Ovary (tissue), 10 donors: ENCODE measurements at places on chromosomes 7 and 10. TPM values are rescaled to one million over a fixed set of nuclear protein-coding genes. Genes with fewer than 3 reads are reported as not detected.

MAGI2 gene
- total RNA-seq = 19.1 TPM

SH2D4B gene
- total RNA-seq = not detected

ZC3HAV1 gene
- total RNA-seq = 30.9 TPM

AQP1 gene
- 11.0 TPM for total RNA-seq

APBB1IP gene
- total RNA-seq = 2.0 TPM

NEBL gene
- total RNA-seq = 4.5 TPM

LIPF gene
- total RNA-seq = not detected

ERVW-1 gene
- total RNA-seq = not detected

TMEM270 gene
- total RNA-seq = not detected

TMEM213 gene
- total RNA-seq = not detected

PAPOLB gene
- total RNA-seq = 0.10 TPM

DNA sequence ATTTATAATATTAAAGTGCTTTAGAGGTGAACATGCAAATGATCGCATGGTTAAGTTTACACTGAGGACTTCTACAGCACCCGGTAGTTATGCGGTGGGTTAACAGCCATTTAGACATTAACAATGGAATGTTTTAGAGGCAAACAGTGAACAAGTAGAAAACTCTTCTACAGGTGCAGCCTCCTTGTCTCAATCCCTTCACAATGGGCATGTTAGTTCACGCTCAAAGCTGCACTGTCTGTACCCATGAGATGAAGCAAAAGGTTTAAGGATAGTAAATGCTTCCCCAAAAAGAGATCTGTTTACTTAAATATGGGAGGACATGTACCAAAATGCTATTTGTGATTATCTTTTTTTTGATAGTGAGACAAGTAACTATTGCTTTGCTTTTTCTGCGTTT, 25.1 kb downstream of the PUS7 start:
- no peak for DNase-seq

DNA sequence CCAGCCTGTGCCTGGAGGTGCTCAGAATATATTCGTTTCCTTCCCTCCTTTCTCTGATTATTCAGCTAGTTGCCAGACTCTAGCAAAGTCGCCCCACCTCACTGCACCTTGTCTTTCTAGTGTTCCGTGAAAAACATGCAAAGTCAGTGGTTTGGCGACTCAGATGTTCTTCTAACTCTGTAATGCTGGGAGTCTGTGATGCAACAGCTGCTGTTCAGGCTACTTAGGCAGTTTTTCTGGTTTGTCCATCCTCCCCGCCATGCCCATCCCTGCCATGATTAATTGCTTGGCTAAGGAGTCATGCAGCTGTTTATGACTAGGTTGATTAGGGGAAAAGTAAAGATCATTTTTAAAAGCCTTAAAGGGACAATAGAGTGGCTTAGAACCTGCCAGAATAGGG, 99.4 kb downstream of the MTPN start:
- DNase-seq = no peak

DNA sequence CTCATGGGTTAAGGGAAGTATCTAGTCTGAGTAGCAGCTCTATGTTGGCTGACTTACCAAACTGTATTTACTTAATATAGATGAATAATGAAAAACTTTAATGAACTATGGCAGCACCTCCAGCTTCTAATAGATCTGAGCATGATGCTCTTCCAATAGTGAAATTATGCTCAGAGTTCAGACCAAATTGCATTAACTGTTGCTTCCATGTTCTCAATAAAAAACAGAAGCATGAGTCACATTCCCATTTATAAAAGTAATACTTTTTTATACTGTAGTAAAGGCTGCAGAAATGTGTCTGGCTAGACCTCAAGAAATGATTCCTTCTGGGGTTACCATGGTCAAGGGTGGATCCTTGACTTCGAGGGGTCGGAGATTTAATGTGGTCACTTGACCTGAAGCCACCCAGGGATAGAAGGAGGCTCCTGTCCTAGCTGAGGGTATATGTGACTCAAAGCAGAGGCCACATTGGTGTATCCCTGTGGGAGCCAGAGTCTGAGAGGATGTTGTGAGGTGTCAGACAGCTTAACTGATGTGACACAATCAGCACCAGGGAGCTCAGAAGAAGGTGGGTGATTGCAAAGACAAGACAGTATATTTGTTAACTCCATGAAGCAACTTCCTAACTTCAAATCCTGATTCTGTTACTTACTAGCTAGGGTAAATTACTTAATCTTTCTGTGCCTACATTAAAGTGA, 19.8 kb upstream of the PLCE1 start:
- no peak for DNase-seq

- no peak for DNase-seq
These were observed 224.7 kb upstream of the SH2B2 start for GRCh38 chr7:102061981-102062390.

- DNase-seq = no peak
These were observed 34.7 kb downstream of the GSDME start for GRCh38 chr7:24722386-24723177.

GRCh38 chr10:67225226-67225625, 299.4 kb downstream of the LRRTM3 start:
- DNase-seq = no peak

DNA sequence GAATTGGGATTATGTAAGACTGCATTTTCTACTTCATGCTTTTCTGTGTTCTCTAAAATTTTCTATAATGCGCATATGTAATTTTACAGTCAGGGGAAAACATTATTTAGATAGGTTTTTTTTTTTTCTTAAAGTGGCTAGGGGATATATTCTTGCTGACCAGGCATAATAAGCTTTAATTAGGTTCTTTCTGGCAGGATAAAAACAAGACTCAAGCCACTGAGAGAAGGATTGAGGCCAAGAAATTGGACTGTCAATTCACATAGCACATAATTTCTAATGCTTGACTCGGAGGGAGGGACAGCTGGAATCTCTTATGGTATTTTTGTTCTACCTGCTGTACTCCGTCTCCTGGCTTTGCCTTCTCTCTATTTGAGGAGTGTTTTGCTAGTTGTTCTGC, 119.8 kb upstream of the NPVF start:
- no peak for DNase-seq

GRCh38 chr7:146636581-146636980, 520.0 kb downstream of the CNTNAP2 start:
- DNase-seq = no peak

DNA sequence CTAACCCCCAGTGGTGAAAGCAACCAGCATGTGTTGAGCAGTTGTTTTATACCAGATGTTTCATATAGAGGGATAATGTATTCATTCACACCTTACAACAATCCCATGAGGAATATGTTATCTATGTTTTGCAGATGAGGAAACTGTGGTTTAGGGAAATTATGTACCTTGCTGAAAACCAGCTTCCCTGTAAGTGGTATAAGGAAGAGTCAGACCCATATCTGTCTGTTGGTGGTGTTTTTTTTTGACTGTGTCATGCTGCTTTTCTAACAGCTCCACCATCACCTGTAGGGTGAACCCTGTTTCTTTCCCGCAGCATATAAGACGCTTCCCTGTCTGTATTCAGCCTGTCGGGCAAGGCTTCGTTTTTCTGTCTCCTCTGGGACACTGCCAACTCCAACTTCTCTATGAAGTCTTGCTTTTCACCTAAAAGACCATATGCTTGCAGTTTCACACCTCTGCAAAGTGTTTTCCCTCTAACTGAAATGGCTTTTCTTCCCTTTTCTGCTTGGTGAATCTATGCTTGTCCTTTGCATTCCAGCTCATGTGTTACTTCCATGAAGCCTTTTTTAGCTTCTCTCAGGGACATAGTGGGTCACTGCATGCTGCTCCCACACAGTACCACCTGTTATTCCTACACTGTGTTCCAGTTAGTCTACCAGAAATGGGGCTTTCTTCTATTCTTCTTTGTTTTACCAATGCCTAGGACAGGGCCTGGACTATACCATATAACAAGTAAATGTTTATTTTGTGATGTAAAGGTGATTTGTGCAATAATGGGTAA, 92.8 kb downstream of the ST7 start:
- no peak for DNase-seq

- DNase-seq = peak; percentile 57
These were observed 64.5 kb downstream of the DNMBP start for GRCh38 chr10:99945263-99945662.
